ENCODE measurements at places on chromosomes 2 and 18.

GRCh38 chr18:32730620-32731091, 42.2 kb downstream of the KLHL14 start:
- no peak for DNase-seq

GRCh38 chr2:62266433-62267038, 70.6 kb downstream of the B3GNT2 start:
- peak; percentile 51 for DNase-seq

- no peak for DNase-seq
Measured at GRCh38 chr2:32925283-32925815, 21.4 kb upstream of the LTBP1 start.

DNA sequence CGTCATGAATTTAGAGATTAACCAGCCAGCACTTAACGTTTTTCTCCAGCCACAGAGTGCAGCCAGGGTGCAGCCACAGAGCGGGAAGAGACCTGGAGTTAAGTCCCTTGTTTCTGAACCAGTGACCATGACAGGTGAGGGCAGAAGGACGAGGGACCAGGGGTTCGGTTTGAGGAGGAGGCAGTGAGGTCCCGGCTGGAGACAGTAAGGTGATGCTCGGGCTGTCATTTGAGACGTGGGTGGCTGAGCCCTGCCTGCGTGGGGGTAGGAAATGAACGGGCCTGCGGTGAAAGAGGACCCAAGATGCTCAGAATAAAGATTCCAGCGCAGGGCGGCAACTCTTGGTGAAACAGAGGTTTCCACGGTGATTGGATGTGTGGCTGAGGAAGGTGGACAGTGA, 205.9 kb downstream of the SNTG2 start:
- DNase-seq, result no peak

GRCh38 chr18:48312066-48312465, 97.1 kb downstream of the ZBTB7C start:
- no peak for DNase-seq

DNA sequence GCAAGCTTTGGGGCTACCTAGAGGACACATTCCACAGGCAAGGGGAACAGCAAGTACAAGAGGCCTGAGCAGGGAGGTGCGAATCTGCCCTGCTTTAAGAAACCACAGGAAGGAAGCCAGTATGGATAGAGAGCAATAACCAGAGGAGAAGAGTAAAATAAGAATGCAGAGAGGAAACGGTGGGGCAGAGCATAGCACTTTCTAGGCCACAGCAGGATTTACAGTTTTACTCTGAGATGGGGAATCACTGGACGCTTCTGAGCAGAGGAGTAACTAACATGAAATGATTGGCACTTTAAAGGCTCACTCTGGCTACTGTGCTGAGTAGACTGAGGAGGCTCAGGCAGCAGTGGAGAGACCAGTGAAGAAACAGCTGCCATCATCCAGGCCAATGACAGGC, 23.8 kb downstream of the AAK1 start:
- no peak for DNase-seq

DNA sequence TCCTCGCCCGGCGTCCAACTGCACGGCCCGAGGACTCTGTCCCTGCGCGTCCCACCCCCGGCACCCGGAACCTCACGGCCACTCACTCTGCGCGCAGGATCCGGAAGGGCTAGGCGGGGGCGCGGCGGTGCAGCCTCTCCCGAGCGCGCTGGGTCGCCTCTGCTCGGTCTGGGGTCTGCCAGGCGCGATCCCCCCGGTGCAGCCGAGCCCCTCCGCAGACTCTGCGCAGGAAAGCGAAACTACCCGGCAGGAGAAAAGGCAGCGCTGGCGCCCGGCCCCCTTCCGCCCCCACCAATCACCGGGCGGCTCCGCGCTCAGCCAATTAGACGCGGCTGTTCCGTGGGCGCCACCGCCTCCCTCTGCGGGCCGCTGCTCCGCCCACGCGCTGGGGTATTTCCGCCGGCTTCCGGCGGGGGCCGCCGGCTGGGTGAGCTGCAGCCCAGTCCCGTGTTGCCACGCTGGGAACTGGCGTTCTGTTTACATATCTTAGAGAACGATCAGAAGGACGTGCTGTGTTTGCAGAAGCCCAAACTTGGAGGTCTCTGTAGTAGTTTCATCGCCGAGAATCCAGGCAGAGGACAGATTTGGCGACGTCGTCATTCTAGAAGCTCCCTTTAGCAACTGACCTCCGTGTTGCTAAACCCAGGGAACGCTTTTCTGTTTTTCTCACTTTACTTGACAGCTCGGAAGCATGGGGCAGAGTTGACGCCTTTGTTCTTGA, at the start of gene STAT1:
Gene STAT1 (minus strand): TSS at position 240 of the 721 bp plus-strand sequence. CDS start 4,168 bp downstream, outside the sequence.
- peak; percentile 68 for DNase-seq

- DNase-seq, result no peak
Measured at GRCh38 chr2:186641132-186641806, 51.4 kb downstream of the ITGAV start.

DNA sequence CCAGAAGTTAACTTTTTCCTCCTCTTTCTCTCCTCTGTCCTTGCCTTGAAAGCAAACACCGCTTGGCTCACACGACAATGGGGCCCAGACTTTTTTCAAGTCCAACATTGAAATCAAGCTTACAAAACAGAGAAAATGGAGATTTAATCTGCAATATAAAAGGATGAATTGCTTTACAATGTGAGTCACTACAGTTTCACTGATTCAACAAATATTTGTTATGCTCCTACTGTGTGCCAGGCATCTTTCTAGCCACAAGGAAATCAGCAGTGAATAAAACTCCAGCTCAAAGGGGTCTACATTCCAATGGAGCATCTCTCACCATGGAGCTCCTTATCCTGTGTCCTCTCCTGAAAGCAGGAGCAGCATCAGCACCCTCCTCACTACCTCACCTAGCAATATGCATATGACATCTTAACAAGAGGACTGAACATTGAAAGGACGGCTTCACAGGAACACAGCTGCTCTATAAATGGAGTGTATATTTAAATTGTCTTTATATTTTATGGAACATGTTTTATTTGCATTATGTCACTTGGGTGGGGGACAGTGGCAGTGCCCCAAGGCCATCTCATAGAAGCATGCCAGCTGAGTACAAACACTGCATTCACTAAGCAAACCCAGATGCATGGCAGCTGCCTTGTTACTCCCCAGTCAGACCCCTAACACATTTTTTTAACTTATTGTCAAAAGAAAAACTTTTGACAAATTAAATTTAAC, 39.5 kb downstream of the PKDCC start:
- DNase-seq, result no peak

Measured in AG09309 (cell line).